ENCODE measurements at places on chromosomes 1 and 21.

DNA sequence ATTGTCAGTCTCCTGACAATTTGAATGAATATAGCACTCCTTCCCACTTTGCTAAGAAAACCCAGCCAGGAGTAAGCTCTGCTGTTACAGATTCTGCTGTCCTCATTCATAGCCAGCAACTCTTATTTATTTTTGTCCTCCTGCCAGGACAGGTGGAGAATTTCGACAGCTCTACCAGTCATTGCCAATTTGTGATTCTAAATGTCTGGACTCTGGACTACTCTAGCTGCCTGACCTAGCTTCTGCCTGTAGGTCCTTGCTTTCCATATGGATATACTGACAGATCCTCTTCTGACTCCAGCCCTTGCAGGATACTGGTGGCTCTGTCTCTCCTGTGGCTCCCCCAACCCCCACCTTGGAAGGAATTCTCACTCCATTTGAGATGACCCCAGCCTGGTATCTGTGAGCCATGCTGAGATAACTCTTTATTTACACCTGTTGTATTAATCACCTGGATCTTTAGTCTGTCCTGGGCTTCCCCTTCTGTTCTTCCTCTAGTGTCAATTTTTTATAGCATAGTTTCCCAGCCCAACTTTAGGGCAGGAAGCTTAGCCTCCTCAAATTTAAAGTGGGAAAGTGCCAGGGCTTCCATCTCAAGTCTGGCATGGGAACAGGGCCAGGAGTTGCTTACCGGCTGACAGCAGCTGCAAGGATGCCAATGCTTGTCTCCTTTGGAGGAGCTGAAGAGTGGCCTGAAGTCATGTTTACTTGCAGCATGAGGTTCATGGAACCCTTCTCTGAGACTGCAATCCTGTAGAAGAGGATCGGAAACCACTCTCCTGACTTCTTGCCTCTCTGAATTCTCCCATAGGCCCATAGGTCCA, 6.7 kb downstream of the PM20D1 start:
- no peak for DNase-seq

DNA sequence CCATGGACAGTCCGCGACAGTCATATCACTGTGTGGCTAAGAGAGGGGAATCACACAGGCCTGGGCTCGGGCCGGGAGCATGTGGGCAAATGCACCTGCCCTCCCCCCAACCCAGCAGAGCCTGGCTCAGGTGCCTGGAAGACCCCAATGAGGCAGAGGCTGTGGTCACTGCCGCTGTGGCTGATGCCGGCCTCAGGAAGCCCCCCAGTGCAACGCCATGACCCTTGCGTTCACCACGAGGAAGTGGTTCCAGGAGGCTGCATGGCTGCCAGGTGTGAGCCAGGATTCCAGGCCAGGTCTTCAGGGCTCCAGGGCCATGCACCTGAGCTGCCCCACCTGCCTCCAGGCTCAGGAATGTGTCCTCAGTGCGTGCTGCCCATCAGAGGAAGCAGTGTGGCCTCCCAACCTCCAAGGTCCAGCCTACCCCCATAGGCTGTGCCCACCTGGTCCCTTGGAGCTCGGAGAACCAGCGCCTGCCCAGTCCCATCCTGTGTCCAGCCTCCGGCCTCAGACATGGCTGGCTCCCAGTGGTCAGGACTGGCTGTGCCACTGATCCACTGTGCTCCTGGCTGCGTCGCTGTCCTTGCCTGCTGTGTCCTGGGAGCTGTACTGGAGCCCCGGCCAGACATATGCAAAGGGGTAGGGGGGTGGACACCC, 8.0 kb downstream of the ARHGEF16 start:
- no peak for DNase-seq

DNA sequence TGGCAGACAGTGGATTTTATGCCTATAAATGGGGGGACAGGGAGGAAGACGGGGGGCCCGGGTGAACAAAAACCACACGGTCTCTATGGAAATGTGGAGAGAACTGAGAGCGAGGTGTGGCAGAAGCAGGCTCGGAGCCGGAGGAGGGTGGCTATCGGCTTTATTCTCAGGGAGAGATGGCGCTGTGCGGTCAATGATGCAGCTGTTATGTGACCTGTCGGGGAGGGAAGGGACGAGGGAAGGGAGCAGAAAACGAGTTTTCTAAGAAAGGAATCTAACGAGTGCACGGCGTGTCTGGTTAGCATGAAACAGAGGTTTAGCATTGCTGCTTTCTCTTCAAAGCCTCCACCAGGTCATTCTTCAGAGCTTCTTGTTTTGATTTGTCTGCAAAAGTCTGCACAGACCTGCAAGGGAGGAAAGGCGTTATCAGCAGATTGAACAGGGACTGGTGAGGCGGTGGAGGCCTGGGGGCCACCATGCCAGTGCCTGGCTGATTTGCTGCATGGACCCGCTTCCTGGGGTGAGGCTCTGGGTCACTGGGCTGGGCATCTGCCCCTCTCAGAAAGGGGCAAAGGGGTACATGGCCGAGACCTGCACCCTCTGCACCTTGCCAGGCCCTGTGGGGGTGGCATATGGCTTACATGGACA, 27.2 kb downstream of the SLC66A1 start:
- no peak for DNase-seq

DNA sequence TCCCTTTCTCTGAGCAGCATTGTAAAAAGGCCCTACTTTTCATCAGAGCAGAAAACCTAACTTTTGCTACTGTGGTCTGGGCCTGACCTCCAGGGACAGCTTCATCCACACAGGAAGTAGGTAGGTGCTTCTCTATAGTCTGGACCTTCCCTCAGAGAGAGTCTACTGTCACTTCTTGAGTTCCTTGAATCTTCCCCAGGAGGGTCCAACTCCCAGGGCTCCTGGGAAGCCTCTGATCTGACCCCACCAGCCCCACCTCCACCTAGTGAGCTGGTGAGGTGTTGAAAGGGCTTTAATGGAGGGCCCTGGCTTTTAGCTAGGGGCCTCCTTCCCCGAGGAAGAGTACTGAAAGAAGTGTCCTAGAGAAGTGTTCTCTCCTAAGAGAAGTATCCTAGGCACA, 2.7 kb upstream of the VANGL2 start:
- no peak for DNase-seq

DNA sequence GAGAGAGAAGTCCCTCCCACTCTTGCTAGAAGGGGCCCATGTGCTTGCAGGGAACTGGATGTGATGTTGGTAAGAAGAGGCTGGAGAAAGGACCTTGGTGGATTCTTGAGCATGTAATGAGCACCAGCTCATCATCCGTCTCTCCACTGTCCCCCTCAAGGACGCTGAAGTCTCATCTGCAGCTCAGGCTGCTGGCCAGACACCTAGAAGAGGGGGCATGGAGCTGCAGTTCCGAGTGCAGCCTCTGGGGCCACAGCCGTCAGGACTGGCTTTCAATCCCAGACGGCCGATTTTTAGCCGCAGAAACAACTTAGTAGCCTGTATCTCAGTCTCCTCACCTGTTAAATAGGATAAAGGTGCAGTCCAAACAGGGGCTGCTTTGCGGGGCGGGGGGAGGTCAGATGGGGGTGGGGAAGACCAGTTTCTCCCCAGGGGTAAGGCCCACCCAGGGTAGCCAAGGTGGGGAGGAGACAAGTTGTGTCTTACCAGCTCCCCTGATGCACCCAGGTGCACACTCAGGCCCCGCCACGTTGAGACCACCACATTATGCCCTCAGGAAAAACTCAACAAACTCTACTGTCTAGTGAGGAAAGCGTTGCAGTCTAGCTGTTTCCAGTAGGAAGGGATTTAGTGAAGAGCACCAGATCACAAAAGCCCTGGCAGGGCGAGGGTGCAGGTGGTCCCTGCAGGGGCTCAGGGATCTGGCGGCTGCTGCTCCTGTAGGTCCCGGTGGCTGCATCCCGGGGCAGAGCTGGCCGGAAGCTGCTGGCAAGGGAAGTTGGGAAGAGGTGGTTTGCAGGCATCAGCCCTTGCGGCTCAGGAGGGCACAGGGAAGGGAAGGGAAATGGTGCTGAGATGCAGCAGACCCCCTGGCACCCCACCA, 29.5 kb downstream of the LDLRAP1 start:
- DNase-seq, result no peak

GRCh38 chr1:152001631-152002584, 8.2 kb upstream of the S100A10 start:
- DNase-seq, result peak; percentile 19

GRCh38 chr1:42210421-42211133, 46.0 kb upstream of the GUCA2A start:
- no peak for DNase-seq

- DNase-seq, result no peak
These were observed 85.5 kb downstream of the CLIC4 start for GRCh38 chr1:24830680-24831272.

GRCh38 chr1:209642816-209643215, 9.4 kb downstream of the LAMB3 start:
- DNase-seq, result no peak
